ENCODE measurements at places on chromosomes 3 and 15.

- no peak for DNase-seq
These were observed 3.6 kb downstream of the PRICKLE2 start for GRCh38 chr3:64221571-64222257.

DNA sequence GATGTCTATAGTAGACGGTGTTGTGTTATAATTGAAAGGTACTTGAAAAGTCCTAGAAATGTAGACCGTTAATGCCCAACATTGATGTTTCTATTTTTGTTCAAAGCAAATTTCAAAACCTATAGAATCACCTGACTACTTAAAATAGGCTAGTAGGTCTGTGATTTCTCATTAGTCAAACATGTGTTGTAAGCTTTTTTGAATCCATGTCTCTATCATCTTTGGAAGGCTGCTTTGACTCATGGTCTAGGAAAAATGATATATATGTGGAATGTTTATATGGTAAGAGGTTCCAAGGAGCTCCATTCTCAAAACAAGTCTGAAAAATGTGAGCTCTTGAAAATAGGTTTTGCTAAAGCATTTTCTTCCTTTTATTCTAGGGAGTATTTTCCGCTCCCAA is 375.3 kb downstream of the LPP start:
- no peak for DNase-seq

DNA sequence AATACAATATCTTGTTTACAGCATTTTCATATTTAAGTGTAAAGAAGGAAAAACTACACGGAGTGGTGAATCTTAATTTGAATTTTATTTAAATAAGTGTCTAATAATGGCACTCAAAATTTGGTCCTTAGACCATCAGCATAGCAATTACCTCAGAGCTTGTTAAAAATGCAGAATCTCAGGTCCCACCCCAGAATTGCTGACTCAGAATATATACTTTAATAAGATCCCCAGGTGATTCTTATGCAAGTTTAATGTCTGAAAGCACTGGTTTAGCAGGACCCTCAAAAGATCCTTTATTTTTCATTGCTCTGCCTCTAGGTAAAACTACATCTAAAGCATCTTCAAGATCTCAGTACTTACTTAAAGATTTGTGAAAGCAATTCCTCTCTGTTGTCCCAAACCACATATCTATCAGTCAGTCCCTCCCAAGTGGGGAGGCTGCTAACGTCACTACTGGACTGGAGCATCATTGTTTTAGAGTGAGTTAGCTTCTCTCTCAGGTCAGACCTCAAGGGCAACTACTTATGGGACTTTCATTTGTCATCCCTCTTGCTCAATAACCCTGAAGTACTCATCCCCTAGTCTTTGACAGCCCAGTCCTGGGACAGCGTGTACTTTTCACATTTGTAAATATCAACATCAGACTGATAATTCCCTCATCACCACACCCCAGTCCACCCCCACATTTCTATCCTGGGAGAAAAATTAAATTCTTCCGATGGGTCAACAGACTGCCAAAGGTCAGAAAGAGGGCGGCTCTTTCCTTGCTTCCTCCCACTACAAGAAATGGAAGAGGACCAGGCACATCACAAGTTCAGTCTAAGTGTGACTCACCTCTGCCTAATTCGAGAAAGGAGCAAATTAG is 76.7 kb downstream of the CBLB start:
- DNase-seq: no peak

- no peak for DNase-seq
These were observed 39.5 kb upstream of the C3orf80 start for GRCh38 chr3:160185751-160186150.

- no peak for DNase-seq
These were observed 259.9 kb downstream of the FGF12 start for GRCh38 chr3:192467230-192468140.

GRCh38 chr3:14434126-14434497 is 31.7 kb downstream of the SLC6A6 start:
- DNase-seq: no peak

DNA sequence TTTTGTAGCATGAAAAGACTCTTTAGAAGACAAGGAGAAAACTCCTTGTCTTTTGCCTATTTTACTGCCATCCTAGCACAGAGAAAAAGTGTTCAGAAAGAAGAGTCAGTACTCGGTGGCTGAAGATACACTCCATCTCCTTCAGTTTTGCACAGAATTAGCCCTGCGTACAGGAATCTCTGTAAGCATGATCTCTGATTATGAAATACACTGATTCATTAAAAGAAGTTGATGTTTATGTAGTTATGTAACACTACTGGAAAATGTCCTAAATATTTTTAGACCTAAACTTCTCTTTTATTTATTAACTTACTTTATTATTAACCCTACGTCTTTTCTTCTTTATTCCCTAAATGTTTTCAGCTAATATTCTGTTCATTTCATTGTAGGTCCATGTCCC is 138.4 kb downstream of the LEKR1 start:
- DNase-seq: no peak

- no peak for DNase-seq
These were observed 187.2 kb downstream of the CADPS start for GRCh38 chr3:62688050-62688449.

DNA sequence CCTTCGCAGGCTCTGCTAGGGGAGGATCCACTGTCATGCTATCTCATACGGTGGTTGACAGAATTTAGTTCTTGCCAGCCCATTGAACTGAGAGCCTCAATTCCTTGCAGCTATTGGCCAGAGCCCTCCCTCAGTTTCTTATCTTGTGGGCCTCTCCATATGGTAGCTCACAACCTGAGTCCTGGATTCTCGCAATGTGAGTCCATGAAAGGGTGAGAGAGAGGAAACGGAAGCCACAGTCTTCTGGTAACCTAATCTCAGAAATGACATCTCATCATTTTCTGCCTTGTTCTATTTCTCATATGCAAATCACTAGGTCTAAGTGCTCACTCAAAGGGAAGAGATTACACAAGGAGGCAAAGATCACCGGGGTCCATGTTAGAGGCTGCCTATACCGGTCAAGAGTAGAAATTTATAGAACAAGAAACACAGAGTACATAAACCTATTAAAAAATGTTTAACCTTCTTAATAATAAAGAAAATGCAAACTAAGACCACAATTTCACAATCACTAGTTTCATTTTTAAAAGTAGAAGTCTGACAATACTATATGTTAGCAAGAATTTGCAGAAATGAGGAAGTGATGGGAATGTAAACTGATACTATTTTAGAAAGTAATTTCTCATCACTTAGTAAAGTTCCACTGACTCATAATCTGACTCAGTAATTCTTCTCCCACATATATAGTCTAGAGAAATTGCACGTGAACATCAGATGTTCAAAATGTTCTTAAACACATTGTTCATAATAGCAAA is 378.4 kb upstream of the AGTR1 start:
- no peak for DNase-seq

GRCh38 chr3:53696401-53697172 is 149.6 kb downstream of the CHDH start:
- DNase-seq: no peak

DNA sequence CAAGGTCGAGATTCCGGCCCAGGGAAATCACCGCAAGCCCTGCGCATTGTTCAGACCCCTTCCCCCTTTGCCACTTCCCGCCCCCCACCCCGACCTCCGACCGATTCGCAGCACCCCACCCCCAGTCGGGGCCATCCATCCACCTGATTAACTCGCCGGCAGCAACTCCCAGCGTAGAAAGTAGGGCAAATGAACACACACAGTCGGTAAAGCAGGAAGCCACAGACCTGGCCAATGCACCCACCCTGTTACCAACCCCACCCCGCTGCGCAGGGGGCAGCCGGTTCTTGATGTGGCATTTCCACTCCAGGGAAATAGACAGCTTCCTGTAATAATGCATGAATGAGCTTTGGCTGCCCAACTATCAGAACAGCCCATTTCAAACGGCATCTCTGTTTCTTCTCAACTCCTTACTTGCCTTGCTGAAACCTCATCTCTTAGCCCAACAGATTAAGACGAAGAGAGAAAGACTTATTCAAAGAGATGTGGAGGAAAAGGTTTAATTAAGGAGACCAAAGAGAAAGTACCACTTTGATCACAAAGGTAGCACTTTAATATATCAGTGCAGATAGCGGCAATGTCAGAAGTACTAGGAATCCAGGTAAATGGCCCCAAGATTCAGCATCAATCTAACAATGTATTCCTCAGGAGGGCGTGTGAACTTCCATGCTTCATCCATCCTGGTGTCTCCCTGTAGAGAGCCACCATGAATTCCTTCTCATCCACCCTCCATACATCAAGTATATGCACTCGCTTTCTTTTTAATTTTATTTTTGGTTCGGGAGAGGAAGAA is 1.9 kb downstream of the TNIK start:
- no peak for DNase-seq

- DNase-seq: no peak
These were observed 14.0 kb downstream of the IGDCC3 start for GRCh38 chr15:65363766-65364165.

DNA sequence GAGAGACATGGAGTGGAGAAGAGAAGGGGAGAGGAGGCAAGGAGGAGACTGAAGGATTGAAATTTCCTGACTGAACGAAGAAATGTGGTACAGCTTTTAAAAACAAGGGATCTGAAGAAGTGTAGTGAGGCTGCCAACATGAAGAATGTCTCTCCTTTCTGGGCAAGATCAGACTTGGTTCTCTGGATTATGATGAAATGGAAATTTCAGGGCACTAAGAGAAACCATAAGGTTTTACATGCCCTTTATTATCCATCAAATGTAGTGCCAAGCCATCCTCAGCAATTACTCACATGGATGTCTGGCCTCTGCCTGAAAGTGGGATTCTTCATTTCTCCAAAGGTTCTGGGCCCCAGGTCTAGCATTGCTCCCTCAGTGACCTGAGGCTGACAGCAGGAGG is 77.6 kb upstream of the CCDC80 start:
- DNase-seq: no peak

DNA sequence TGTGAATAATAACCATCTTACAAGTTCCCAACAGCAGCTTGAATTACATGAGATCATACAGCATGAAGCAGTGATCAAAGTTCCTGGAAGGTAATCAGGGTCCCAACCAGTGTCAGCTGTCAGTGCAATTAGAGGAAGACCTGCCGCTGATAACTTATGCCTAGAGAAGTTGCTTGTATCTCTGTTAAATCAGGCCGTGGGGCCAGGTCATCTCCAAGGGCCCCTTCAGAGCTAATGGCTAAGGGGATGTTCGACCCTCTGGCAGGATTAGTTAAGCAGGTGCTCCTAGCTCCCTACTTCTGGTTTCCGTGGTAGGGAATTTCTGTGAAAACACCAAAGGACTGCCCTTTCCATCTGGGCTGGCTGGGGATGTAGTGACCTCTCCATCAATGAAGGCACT is 251.0 kb downstream of the FAM43A start:
- no peak for DNase-seq

DNA sequence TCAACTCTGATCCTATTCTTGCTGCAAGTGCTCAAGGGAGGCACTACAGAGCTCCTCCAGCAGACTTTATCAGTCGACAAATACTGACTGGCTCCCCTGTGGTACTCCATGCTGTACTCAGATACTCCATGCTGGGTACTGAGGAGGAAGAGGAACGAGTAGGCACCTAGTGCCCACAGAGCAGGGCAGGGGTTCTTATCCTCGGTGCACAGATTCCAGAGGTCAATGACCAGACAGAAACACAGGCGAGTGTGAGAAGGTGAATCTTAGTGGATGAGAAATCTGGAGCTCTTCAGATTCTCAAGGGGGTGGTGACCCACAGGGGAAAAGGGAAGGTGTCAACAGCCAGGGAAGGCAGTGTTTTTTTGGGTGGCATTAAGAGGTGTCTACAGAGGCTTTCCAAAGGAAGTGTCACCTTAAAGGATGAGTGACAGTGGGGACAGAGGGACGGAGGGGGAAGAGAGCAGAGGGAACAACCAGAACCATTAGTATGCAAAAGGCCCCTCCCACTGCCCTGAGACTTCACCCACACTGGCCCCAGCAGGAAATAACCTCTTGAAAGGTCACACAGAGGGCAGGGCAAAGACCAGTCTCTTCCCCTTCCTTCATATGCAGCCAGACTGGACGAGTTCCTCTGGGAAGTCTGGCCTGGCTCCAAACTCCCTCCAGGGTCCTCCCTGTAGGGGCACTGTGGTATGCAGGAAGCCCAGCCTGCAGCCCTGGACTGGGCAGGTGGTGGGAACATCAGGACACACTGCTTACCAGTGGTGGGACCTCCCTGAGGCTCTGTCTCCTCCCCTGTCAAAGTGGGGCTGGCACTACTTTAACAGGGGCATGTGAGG is 27.5 kb downstream of the CCDC12 start:
- DNase-seq: no peak

DNA sequence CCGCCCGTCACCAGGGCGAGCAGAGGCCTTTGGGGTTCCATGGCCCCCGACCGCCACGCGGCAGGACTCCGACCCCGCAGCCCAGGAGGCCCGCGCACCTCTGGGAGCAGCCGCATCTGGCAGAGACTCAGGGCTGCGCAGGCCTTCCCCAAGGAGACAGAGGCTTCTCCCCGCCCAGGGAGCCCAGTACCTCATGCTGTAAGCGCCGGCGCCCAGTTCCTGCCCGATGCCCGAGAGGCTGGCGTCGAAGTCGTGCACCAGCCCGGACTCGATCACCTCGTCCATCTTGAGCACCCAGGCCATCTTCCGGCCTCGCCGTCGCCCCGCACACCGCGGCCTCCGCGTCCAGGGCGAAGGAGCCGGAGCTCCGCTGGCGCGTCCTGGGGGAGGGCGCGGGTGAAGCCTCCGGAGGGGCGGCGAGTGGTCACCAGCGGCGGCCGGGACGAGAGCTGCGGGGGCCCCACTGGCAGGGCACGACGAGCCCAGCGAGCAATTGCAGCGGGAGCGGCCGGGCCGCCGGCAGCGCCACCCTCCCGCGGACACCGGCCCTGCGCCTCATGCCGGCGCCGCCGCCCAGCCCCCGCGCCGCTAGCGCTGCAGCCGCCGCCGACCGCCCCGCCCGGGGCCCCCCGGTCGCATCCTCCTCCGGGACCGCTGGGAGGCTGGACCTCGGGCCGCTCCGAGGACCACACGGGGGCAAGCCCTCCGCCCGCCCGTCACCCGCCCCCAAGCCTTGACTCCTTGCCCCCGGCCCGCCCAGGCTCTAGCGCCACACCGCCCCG is 468 bp downstream of the UBP1 start:
- DNase-seq: no peak

DNA sequence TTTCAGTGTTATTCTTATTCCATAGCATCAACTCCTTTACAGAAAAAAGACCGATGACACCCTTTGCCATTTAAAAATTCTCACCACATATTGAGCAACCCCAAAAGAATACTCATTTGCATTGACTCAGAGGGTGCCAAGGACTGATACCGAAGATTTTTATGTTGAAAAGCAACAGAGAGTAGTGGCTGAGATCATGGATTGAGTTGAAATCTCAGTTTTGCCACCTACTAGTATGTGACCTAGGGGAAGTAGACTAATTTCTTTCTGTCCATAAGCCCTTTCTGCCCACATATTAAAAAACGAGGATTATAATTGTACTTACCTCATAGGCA is 313.9 kb upstream of the SATB1 start:
- no peak for DNase-seq
